ENCODE measurements at places on chromosomes 1 and 21.

DNA sequence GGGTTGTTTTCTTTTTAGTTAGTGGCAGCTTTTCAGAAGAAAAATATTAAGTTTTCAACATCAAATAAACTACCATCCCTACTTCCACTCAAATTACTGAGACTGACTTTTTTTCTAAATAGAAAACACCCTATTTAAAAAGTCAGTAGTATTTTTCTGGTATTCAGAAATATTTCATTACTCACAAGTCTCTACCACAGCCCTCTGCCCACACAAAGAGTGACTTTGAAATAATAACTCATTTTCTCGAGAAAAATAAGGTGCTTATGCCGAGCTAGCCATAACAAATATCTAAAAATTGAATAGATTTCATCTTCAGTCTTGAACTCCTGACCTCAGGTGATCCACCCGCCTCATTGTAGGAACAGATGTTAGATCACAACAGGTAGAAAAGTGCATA, 41.8 kb upstream of the USP25 start:
- no peak for DNase-seq

DNA sequence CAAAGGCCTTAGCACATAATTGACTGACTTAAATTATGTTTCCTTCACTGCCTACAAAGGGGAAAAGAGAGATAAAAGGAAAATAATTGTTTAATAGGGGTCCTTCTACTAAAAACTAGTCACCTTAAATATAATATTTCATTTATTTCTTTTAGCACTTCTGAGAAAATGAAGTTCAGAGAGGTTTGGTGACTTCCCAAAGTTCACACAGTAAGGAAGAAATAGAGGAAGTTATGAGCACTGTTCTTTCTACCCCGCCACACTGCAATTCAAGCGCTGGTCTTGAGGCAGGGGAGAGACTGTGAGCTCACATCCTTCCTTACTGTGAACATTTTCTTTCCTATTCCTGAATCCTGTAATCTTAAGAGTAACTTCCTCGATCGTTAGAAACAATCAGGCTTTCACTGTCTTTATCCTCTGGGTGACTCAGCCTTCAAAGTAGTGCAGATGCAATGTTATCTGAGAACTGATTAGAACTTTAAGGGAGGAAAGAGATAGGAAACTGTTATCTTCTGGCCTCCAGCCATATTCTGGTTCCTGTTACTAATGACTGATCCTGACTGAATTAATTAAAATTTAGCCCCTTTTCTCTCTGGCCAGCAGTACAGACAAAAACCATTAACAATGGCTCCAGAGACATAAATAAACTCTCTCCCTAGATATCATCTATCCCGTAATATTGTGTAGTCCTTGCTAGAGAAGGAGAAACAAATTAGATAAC, 6.8 kb downstream of the RGS5 start:
- DNase-seq: no peak

GRCh38 chr1:40044110-40044509, 3.6 kb downstream of the CAP1 start:
- DNase-seq: no peak

- DNase-seq: no peak
Observed at GRCh38 chr1:210633636-210634035, 304.9 kb downstream of the HHAT start.

DNA sequence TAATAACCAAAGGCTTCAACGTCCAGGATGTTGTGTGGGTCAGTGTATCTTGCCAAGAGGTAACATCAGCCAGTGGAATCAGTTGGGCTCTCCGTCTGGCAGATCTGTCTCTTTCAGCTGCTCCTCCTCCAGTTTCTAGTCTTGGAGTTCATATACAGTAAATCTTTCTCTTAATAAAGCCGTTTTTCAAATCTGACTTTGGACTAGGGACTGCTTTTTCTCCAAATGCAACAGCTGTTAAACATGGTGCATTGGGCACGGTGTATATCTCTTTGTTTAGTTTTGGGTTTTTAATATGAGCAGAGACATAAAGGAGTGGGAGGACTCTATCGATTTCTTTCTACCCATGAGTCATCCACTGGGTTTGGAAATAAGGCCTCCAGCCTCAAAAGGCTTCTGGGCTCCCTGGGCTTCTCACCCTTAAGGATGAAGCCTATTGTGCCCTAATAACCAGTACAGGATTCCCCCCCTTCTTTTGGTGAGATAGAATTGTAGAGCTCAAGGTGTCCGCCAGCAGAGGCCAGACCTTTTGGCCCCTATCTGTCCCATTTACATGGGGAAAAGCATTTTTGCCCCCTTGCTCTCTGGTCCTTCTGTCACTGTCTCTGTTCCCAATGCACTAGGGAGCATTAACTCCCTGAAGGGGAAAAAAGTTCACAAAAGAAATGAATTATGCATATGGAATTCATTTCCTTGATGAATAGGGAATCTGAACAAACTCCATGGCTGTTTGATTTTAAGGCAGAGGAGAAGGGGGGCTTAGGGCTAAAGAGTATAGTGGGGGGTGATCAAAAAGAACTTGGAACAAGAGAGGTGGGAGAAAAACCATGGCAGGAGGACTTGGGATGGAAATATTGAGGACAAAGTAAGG, 86.0 kb downstream of the PBX1 start:
- no peak for DNase-seq

DNA sequence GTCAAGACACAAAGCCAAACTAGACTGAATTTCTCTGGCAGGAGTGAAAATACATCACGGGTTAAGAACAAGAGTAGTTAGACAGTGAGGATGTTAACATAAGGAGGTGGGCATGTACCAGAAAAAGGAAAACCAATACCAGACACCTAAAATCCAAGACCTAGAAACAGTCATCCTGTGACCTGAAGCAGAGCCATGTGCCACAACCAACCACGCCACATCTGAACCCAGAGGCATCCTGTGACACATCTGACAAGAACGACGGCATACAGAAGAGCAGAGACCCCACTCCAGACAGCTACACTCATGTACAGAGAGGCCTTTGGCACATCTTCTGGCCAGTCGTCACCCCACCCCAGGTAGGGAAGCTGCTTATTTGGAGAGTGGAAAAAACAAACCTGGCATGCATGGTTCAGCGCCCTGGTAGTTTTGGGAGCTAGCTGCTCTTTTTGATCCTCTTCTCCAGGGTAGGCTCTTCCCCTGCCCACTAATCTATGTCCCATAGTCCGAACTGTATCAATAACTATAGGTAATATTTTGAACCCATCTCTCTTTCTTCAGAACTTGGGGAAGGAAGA, 72.1 kb downstream of the SLC45A1 start:
- DNase-seq: no peak

DNA sequence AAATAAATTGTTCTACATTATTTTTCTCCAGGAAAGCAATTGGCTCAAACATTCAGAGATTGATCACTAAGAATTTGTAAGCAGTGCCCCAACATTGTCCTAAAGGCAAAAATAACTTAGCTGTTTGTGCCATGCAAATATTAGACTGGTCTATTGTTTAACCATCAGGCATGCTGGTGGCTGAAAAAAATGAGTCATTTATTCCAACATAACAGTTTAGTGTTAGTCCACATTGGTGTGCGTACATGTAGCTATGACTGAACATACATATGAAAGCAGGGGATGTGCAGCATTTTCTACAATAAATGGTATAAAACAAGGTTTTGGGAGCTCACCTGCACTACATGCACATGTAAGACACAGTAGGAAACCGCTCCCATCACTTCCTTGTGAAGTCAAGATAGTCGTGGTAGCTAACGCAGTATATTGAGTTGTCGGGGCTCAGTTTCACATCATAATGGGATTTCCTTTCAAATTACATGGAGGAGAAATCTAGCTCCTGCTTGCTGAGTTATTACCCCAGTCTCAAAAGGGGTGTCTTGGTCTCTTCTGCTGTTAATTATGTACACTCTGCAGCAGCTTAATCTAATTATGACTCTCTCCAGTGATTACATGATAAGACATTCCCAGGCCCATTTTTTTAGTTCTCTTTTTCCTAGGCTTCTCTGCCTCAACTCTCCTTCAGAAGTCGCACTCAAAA, 199.4 kb downstream of the LYPLAL1 start:
- DNase-seq: no peak

DNA sequence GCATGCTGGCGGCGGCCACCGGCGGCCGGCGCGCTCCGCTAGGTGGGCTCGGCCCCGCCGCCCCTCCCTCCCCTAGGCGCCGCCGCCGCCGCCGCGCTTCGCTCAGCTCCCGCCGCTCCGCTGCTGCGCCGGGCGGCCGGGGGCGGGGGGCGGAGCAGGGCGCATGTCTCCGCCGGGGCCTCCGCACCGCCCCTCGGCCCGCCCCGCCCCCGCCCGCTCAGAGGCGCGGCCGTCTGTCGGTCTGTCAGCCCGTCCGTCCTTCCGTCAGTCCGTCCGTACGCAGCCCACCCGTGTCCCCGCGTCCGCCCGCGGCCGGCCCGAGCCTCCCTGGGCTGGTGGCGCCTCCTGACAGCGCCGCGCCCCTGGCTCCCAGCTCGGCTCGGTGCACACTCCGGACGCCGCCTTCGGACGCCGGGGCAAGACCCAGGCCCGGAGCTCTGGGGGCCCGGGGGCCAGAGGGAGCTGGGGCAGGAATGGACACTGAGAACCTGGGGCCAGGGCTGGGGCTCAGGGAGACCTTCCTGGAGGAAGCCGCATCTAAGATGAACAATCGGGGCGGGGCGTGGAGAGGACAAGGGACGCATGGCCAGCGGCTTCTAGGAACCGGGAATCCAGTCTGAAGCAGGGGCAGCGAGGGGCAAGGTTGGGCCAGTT, at the start of gene GPR153:
TSS of gene GPR153 (minus strand) at position 138 of the 654 bp plus-strand sequence. CDS start 6,193 bp downstream, outside the sequence.
- DNase-seq: no peak
